ENCODE measurements at places on chromosomes 16 and 17.

GRCh38 chr17:28425206-28425605 lies 19.2 kb upstream of the SLC46A1 start:
- DNase-seq = no peak

DNA sequence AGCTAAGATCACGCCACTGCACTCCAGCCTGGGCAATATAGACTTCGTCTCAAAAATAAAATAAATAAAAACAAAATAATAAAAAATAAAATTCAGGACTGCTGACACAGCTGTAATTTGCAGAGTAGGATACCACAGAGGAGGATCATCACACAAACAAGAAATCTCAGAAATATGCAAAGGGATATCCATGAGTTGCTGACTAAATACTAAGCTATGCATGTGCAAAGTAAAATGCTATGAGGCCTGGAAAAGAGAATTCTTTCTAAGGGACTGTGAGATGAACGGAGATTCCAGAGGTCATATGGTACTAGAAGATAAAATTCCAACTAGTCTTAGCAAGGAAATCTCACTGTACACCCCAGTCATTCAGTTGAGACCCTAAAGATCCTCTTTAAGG lies 74.8 kb downstream of the SLC39A11 start:
- DNase-seq = no peak

DNA sequence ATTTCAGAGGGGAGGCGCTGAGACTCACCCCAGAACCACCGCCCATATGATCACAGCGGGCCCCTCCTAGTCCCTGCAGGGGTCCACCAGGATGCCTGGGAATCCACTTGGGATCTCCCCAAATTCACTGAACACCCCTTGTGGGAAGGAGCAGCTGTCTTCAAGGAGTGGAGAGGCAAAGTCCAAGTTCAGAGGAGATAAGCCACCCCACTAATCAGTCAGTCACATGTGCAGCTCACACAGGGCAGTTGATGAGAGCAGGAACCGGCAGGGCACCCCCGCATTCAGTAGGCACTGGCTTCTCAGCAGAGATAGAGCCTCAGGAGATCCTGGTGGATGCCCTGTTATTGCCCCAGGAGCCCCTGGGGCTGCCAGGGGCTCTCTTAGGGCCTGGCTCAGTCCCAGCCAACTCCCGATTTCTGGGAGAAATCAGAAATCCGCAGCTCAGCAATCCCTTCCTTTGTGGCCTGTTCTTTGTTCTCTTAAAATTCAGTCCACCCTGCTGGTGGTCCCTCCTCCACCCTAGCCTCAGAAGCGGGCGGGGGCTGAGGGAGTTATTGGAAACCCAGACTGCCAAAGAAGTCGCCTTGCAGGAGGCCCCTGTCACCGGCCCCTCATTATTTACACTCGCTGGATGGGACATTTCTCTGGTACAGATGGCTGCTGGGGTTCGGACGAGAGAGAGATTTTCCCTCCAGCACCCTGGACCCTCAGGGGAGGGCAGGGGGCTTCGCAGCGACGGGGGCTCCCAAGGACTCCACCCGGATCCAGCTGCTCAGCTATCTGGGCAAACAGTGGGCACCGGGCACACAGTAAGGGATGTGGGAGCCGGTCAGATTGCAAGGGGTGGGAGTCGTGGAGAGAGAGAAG lies 1.8 kb downstream of the CDC42EP4 start:
- no peak for DNase-seq

GRCh38 chr16:49698931-49699840 lies 156.7 kb downstream of the ZNF423 start:
- no peak for DNase-seq

GRCh38 chr16:119295-119694 lies 19.2 kb downstream of the NPRL3 start:
- DNase-seq = no peak

- DNase-seq = no peak
Measured at GRCh38 chr17:46151762-46152161, 41.5 kb downstream of the KANSL1 start.

DNA sequence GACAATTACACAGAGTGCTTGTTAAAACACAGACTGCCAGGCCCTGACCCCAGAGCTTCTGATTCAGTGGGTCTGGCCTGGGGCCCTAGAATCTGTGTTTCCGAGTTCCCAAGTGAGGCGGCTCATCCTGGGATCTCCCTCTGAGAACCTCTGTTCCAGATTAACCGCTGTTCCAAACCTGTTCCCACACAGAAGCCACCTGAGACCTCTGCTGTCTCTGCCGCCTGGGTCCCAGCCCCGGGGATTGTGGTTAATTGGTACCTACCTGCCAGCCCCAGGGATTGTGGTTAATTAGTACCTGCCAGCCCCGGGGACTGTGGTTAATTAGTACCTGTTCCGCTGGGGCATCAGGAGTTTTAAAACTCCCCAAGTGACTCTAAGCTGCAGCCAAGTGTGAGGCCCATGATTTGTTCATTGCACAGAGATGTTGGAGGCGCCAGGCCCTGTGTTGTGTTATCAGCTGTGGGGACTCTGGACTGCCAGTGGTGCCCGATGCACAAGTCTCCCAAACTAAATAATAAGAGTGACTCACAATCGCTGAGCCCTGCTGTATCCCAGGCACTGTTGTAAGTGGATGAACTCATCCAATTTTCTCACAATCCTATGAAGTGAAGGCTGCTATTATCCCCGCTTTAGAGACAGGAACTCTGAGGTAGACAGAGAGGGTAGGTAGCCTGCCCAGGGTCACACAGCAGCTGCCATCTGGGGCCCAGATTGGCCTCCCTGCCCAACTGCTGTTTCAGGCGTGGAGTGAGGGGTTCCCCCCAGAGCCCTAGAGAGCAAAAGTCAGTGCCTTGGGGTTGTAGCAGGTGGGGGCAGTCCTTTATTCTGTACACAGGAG lies 219.7 kb downstream of the IRF8 start:
- peak; percentile 66 for DNase-seq

DNA sequence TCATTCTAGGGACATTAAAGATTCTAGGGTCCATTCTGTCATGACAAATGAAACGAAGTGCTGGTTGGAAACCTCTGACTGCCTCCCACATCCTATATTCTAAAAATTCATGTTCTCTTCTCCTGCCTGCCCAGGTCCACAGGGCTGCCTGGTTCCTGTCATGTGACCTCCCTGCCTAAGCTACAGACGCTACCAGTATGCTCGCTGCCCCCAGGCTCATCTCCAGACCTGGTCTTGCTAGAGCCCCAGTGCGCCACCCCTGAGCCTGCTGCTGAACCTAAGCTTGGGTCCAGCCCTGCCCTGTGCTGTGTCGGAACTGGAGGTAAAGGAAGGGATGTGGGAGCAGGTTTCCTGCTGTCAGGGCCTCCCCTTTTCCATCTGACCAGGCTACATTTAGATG lies 231.6 kb upstream of the CDH5 start:
- DNase-seq = no peak

DNA sequence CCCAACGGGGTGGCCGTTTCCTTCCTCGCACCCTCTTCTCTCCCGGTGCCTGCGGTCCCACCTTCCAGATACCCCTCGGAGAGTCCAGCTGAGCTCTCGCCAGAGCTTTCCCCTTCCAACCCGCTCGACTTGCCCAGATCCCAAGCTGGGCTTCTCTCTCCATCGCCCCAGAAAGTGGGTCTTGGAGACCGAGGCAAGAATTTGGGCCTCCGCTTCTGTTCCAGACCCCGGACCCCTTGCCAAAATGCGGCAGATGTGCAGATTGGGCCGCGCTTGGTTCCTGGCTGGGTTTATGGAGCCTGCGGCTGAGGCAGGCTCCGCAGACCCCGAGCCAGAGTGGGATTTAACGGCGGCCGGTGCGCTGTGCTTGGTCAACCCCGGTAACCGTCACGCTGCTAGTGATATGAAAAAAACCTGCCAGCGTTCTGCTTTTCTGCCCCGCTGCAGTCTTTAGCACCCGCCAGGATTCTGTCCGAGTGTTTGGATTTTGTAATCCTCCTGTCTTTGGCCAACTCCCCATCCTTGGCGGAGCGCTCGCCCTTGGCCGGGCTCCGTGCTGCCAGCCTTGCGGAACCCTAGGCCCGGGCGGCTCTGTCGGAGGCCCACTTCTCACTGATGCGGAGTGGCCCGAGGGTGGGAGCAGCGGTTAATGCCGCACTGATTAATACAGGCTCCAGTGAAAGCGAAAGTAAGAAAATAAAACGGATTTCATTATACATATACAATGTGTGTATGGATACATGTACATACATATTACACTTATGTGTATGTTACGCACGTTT lies 754 bp upstream of the SLFN11 start:
- DNase-seq = peak; percentile 66

GRCh38 chr16:89393738-89394406 lies 96.5 kb downstream of the ANKRD11 start:
- no peak for DNase-seq

DNA sequence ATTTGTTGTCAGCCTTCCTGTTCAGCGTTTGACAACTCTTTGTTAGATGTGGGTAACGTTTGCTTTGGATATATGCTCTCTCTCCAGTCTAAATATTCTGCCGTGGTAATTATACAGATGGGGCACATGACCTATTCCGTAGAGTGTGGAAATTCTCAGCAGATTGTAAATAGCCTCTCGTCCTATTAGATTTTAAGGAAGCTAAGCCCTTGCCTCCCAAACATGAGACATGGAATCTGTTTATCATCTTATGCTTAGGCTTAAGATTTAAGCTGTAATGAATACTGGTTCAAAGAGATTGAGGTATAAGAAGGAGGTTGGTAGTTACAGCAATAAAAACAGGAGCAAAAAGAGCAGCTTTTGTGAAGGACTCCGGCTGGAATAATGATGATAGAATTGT lies 87.4 kb downstream of the RBFOX1 start:
- no peak for DNase-seq

GRCh38 chr17:7034955-7035590 lies 742 bp upstream of the SLC16A13 start:
- DNase-seq = no peak

DNA sequence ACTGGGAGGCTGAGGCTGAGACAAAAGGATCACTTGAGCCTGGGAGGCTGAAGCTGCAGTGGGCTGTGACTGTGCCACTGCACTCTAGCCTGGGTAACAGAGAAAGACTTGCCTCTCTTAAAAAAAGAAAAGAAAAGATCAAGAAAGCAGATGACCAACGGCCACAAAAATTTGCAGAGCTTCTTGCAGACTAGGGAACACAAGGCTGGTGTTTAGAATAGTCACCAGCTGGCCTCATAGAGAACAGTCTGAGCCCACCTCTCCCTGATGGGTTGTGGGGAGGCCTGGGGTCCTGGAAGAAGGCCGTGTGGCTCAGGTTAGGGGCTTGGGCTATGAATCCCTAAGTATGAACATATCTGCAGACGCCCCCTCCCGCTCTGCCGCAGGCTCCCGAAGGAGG lies 73.7 kb upstream of the MED9 start:
- no peak for DNase-seq

GRCh38 chr17:80845863-80846671 lies 145.6 kb upstream of the CHMP6 start:
- peak; percentile 74 for DNase-seq

GRCh38 chr16:4625560-4626159 lies 1.0 kb downstream of the MGRN1 start:
- no peak for DNase-seq

DNA sequence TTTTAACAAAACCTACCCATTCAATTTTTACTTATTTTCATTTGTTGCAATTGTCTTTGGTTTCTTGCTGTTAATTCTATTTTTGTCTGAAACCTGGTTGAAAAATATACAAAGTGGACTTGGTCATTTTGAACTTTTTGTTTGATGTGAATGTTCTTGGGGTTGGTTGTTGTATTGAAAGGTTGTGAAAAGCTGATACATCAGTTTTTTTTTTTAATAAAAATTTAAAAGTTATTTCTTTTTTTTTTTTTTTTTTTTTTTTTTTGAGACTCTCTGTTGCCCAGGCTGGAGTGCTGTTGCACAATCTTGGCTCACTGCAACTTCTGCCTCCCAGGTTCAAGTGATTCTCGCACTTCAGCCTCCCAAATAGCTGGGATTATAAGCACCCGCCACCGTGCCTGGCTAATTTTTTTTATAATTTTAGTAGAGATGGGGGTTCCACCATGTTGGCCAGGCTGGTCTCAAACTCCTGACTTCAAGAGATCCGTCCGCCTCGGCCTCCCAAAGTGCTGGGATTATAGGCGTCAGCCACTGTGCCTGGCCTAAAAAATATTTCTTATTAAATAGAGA lies 28.9 kb downstream of the WIPF2 start:
- no peak for DNase-seq

DNA sequence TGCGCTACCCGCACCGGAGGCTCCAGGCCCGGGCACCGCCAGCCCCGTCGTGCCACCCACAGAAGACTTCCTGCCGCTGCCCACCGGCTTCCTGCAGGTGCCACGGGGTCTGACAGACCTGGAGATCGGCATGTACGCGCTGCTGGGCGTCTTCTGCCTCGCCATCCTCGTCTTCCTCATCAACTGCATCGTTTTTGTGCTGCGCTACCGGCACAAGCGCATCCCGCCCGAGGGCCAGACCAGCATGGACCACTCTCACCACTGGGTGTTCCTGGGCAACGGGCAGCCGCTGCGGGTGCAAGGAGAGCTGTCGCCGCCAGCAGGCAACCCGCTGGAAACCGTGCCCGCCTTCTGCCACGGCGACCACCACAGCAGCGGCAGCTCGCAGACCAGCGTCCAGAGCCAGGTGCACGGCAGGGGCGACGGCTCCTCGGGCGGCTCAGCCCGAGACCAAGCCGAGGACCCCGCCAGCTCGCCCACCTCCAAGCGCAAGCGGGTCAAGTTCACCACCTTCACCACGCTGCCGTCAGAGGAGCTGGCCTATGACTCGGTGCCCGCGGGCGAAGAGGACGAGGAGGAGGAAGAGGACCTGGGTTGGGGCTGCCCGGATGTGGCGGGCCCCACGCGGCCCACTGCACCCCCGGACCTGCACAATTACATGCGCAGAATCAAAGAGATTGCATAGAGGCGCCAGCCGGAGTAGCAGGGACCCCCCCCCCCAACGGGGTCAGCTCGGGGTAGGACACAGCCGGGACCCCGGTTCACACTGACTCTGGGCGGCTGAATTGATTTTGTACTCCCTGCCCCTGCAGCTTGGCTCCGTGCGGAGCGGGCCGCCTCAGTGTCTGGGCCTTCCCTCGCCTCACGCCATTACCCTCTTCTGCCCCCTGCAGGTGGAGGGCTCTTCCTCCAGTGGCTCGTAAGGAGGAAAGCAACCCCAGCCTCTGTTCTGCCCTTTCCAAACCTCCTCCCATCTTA lies 58.5 kb downstream of the TMEM132E start:
- peak; percentile 36 for DNase-seq

DNA sequence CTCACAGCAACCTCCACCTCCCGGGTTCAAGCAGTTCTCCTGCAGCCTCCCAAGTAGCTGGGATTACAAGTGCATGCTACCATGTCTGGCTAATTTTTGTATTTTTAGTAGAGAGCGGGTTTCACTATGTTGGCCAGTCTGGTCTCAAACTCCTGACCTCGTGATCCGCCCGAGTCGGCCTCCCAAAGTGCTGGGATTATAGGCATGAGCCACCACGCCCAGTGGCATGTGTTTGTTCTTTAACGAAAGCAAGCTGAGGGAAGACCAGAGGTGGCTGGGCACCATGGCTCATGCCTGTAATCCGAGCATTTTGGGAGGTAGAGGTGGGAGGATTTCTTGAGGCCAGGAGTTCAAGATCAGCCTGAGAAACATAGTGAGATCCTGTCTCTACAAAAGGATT lies 18.1 kb downstream of the TNFRSF13B start:
- DNase-seq = no peak

- DNase-seq = no peak
Measured at GRCh38 chr17:77383613-77384608, 243.1 kb downstream of the SEC14L1 start.
